Stimulated activated CD8-positive, alpha-beta memory T cell treated with anti-CD3 and anti-CD28 coated beads, Interleukin-4, amount 100 ng/mL, for 4 hours (primary cell): ENCODE measurements at places on chromosomes 4 and X.

DNA sequence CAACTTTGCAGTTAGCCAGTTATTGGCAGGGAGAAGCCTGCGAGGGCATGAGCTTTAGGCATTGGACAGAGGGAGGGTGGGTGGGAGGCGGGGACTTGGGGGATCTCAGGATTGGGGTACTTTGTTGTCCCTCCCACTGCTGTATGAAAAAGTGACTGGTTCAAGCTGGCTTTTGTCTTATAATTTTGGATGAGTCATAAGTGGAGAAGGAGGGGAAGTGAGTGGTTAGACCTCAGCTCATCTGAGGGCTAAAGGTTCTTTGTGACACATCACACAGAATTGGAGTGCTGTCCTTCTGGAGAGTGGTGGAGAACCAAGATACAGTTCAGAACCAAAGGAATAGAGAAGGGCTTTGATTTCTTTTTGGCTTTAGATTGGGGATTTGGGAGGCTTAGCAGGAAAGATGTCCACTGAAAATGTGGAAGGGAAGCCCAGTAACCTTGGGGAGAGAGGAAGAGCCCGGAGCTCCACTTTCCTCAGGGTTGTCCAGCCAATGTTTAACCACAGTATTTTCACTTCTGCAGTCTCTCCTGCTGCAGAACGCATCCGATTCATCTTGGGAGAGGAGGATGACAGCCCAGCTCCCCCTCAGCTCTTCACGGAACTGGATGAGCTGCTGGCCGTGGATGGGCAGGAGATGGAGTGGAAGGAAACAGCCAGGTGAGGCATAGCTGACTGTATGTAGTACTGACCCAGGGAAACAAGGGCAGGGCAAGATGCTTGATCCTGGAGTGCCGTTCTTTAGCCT is at the start of gene SLC4A4:
SLC4A4 (plus strand) TSS at position 175 of the 748 bp plus-strand sequence.
- DNase-seq: no peak

GRCh38 chr4:165476214-165477098 is 97.6 kb downstream of the CPE start:
- DNase-seq: no peak

GRCh38 chrX:120727911-120728310 is 98.1 kb upstream of the C1GALT1C1 start:
- DNase-seq: no peak

DNA sequence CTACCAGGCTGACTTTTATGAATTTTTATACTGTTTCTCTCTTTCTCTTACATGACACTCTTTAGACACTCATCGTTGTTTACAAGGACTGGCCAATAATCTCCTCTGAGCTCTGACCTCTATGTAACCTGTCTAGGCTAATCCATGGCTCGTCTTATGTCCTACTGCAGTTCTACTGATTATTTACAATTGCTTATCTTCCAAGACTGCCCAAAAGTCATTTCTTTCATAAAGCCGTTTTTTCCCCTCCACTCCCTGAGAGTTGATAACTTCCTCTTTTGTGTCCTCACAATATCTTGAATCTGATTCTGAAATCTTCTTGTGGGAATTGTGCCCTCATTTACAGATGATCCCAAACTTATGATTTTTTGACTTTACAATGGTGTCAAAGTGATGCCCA is 18.3 kb upstream of the SNCA start:
- DNase-seq: no peak

GRCh38 chrX:30781711-30782444 is 107.2 kb downstream of the TAB3 start:
- DNase-seq: no peak

DNA sequence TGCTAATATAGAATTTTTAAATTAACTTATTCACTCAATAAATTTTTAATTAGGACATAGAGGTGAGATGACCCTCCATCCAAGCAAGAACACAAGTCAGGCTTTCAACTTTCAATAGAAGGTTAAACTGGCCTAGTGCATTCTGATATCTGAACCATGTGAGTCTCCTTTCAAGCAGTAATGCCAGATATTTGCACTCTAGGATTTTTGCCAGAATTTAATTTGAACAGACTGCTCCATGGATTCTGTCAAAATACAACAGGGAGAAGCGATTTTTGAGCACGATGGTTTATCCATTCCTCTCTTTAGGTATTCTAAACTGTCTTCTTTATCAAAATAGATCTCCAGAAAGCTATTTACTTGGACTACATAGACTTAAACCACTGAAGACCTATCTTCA is 72.0 kb upstream of the DCLK2 start:
- DNase-seq: no peak
